Activated T-helper 1 cell treated with anti-CD3 and anti-CD28 coated beads, Interleukin-2, amount 50 U/mL, for 16 hours (primary cell): ENCODE measurements at places on chromosomes 16 and 17.
A peak's percentile ranks its signal among the peaks of the same experiment; 100 is the strongest.

DNA sequence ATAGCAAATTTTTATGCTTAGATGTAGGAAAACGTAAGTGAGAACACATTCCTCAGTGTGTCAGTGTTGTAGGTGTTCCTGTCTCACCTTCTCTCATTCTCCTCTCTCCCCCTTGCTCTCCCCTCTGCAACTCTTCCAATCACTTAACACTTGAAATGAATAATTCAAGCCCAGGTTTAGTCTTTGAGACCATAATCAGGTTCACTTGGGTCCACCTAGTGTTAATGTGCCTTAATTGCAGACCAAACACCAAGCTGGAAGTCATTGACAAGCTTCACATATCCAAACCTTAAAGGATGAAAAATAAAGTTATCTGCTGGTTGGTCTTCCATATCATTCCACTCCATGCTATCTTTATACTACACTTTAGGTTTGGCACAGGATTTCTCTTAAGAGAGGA lies 37.0 kb downstream of the STXBP4 start:
- no peak for DNase-seq

- no peak for DNase-seq
Measured at GRCh38 chr16:11049396-11050059, 105.2 kb downstream of the CLEC16A start.

- no peak for DNase-seq
Measured at GRCh38 chr16:67241008-67241900, 6.0 kb downstream of the FHOD1 start.

DNA sequence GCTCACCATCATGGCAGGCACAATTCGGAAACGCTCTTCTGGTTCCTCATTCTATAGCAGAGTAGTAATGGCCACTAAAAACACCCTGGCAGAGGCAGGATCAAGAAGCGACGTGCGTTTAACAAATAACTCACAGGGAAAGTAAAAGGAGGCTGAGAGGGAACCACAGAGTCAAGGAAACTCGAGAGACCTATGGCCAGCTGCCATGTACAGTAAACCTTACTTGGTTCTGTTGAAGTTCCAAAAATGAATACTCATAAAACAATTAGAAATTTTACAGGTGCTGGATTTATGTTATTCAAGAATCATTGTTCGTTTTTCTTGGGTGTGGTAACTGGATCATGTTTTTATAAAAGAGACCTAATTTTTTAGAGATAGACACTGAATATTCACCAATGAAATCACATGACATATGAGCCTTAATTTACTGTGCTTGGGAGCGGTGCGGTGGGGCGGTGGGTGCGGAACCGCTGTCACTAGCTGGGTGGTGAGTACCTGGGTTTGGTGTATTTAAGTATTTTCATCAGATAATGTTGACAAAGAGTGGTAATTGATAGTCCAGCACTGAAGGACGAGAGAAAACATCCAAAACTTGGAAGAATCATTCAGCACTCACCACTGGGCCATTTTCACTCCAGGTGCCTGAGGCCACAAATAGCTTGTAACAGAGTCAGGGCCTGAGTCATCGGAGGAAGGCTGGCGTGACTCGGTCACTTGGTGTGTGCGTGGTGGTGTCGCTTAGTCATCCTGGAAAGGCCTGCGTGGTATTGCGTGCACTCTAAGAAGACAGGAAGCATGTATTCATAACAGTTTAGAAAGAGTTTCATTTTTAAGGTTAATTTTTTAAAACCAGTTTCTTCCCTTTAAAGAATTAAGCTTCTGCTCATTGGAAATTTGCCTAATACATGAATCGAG lies 135.4 kb upstream of the CHMP6 start:
- DNase-seq = peak; percentile 76

GRCh38 chr17:6753546-6753945 lies 2.3 kb upstream of the XAF1 start:
- no peak for DNase-seq

- DNase-seq = no peak
Measured at GRCh38 chr17:4573115-4573514, 11.2 kb upstream of the SMTNL2 start.

DNA sequence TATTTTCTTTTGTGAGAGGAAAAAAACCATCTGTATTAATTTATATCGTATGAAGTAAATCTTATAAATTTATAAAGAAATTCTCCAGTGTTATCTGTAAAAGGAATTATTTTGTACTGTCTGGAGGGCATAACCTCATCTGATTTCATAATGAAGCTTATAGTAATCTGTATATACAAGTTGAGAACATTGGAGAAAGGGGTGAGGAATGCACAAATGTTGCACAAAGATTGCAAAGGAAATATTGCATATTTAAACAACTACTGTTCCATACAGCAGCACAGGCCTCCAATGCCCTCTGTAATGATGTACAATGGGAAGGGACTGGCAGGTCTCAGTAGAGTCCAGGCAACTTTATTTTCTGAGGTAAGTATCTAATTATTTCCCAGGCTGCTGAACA lies 50.8 kb upstream of the KCNJ16 start:
- no peak for DNase-seq

DNA sequence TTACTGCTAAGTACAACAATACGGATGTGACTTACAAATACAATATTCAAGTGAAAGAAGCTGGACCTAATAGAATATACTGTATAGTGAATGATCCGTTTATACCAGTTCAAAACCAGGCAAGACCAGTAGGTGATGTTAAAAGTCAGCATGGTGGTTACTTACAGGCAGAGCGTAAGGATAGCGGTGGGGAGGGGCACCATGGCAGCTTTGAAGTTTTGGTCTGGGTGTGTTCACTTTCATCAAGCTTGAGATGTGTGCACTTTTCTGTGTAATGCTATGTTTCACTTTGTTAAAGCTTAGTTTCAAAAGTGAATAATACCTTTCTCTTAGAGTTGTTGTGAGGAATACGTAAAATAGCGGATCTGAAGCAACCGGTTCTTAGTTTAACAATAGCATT lies 16.5 kb upstream of the SLC35G3 start:
- no peak for DNase-seq

DNA sequence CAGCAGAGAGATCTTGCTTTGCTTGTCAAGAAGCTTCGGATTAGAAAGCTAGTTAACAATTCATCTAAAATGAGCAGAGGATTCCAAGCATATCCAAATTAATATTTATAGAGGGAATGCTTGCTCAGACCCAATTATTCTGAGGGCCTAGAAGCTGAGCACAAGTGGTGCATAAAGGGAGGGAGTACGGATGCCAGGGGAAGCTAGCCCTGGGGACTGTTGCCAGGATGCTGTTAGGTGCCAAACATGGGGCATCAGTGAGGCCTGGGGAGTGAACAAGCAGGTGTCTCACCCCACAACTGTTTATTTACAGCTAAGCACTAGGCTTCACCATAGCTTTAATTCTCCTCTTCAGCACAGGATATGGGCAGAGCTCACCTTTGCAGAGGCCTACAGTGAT lies 684.1 kb upstream of the C16orf82 start:
- no peak for DNase-seq

DNA sequence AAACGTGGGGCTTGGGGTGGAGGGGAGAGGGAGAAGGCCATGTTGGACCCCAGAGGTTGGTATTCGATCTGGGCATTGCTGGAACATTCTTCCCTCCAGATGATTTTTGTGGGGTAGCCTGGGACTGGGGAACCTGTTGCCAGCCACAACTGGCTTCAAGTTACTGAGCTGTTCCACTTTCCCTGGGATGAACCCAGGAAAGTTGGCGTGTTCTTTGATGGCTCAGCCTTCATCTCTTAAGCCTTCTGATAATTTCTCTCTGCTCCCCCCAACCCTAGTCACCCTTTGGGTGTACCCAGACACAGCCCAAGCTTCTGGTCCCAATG lies 2.1 kb downstream of the TBX21 start:
- no peak for DNase-seq

- no peak for DNase-seq
Measured at GRCh38 chr17:67509390-67510287, 132.6 kb downstream of the PITPNC1 start.

DNA sequence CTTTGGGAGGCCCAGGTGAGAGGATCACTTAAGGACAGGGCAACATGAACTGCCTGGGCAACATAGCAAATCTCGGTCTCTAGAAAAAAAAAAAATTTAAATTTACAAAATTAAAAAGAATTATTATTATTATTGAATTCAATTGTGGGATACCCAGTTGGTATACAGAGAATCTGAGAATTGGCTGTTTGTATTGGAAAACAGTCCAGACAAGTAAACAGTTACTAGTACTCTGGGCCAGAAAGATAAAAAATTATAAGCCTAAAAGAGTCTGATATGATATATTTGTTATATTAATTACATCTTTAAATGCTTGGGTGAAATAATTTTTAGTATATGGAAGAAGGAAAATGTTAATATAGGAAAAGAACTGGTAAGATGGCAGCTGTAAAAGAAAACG lies 15.0 kb downstream of the CCDC47 start:
- no peak for DNase-seq

DNA sequence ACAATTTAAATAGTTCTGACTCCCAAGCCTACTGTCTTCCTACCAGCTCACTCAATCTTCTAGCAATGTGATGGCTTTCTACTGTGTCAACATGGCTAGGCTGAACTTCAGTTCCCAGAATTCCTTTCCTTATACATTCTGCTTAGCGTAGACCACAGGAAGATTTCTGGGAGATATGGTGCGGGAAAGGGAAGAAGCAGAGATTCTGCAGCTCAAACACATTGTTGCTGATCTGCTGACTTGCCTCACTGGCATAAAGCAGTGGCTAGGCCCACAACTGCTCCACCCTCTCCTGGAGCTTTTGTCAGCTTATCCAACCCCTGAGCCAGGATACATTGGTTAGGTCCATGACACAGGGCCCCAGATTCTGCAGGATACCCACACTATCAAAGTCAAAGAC lies 58.8 kb downstream of the GAS7 start:
- no peak for DNase-seq

GRCh38 chr16:46842192-46842895 lies 11.4 kb upstream of the C16orf87 start:
- no peak for DNase-seq

- no peak for DNase-seq
Measured at GRCh38 chr16:89748076-89748475, 26.7 kb downstream of the ZNF276 start.

DNA sequence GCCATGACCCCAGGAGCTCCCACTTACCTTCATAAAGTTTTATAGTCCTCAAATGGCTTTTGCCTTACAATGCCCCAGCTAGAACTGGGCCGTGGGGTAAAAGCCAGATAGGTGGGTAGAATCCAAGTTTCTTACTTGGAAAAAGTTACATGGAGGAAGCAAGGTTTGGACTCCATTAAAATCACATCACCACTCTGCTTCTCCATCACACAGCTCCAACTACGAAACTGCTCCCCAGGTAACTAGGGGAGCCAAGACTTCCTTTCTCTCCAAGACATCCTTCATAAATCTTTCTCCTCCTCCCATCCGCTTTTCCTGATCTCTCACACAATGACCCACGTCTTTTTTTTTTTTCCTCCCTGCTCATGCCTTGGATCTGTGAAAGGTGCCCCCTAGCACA lies 130.8 kb upstream of the RCVRN start:
- no peak for DNase-seq

DNA sequence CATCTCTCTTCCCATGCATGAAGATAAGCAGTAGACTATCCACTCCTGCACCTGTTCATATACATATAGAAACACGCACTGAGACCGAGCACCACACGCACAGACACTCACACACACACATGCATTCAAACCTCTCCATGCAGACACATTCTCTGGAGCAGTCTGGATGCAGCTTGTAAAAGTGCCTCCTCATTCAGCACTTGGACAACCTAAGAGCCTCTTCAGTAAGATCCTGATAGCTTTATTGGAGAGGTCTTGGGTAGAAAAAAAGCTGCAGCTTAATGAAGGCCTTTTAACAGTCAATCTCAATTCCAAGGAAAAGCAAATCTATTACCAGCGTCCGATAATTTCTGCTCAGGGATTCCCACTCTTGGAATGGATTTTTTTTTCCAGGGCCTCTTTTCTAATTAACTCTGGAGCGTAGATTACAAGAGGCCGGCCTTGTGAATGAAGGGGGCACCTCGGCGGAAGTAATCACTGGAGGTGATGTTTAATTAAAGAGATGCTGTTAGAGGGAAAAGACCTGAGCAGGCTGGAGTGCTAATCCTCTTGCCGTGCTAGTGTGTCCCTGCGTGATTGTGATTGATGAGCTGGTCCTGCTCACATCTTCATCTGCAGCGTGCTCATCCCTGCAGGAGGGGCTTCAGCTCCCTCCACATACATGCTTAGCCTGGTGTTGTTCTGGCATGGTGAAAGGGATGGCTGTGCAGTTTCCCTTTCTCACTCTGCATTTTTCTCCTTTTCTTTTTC lies 155.1 kb downstream of the RBFOX1 start:
- no peak for DNase-seq

- DNase-seq = no peak
Measured at GRCh38 chr16:21584817-21585216, 14.6 kb upstream of the METTL9 start.

DNA sequence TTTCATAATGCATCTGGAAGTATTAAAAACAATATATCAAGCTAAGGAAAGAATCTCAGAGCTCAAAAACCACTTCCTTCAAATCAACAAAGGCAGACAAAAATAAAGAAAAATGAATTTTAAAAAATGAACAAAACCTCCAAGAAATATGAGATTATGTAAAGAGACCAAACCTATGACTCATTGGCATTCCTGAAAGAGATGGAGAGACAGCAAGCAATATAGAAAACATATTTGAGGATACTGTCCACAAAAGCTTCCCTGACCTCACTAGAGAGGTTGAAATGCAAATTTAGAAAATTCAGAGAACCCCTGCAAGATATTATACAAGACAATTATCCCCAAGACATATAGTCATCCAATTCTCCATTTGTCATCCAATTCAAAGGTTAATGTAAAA lies 311.3 kb upstream of the SOX9 start:
- no peak for DNase-seq

DNA sequence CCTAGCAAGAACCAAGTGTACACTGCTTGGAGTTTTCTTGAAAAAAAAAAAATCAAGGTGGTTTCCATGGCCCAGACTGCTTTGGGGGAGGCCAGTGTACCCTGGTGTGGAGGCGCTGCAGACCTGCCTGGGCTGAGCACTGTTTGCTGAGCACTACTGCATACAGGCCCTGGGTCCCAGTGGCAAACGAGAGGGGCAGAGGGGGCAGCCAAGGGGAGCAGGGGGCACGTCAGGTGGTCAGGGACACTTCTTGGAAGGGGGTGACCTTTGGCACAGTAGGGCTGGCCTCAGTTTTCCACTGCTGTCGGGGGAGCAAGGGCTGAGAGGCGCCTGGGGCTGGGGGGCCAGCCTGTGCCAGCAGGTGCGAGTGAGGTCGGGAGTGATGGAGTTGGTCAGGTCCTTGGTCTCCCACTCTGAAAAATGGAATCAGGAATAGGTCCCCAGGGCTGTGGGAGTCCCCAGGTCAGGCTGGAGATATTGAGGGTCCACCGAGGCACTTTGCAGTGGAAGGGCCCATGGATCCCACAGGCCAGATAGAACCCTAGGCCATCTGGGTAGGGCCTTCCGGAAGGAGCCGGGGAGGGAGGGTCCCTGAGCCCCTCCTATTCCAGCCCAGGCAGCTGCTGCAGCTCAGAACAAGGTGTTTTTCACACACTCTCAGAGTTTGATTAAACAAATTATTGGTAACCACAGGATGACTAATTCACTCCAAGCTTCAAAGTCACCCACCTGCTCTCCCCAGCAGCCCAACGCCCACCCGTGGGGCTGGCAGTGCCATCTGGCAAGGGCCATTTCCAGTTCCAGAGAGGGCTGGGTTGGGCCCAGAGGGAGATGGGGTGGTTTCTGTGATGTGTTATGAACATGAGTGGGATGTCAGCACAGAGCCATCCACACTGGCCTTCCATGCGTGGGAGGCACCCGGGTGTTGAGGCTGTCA lies 3.5 kb downstream of the ZFPM1 start:
- peak; percentile 59 for DNase-seq
